CD8-positive, alpha-beta memory T cell (primary cell): ENCODE measurements at places on chromosomes 5 and 9.

DNA sequence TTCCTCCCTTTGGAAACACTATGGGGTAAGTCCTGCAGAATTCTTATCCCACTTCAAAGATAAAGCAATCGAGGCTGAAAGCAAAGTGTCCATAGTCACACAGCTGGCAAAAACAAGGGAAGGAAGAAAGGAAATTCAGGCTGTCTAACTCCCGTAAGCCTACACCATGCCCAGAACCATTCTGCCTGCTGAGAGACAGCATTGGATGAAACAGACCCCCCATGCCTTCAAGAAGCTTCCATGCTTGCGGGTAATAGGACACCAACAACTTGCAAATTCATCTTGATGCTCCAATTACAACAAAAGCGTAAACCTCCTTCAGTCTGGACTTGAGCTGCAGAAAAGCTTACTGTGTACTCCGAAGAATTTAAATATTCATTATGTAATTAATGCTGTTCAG lies 181.1 kb upstream of the WWC1 start:
- DNase-seq: no peak

DNA sequence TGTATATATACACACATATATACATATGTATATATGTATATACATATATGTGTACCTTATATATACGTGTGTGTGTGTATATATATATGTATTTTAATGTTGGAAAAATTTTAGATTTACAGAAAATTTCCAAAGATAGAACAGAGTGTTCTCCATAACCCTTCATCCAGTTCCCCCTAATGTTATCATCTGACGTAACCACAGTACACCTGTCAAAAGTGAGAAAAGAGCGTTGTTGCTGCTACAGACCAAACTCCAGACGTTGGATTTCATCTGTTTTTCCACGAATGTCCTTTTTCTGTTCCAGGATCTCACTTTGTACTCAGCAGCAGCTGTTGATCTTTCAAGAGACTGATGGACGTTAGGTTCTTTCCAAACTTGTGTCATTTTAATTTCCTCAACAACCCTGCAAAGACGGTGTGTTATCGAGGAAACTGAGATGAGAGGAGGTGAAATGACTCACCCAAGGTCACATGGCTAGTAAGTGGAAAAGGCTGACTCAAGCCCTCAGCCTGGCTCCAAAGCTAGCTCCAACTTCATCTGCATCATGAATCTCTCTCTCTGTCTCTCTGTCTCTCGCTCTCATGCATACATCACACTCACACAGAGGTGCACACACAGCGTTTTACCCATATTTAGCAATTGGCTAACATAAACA lies 17.0 kb upstream of the NTNG2 start:
- DNase-seq: no peak

- DNase-seq: no peak
Observed at GRCh38 chr9:77386187-77386586, 208.9 kb downstream of the VPS13A start.

- DNase-seq: no peak
Observed at GRCh38 chr5:144460600-144460999, 289.9 kb downstream of the KCTD16 start.
